ENCODE measurements at places on chromosomes 2 and 18.
A peak's percentile ranks its signal among the peaks of the same experiment; 100 is the strongest.

DNA sequence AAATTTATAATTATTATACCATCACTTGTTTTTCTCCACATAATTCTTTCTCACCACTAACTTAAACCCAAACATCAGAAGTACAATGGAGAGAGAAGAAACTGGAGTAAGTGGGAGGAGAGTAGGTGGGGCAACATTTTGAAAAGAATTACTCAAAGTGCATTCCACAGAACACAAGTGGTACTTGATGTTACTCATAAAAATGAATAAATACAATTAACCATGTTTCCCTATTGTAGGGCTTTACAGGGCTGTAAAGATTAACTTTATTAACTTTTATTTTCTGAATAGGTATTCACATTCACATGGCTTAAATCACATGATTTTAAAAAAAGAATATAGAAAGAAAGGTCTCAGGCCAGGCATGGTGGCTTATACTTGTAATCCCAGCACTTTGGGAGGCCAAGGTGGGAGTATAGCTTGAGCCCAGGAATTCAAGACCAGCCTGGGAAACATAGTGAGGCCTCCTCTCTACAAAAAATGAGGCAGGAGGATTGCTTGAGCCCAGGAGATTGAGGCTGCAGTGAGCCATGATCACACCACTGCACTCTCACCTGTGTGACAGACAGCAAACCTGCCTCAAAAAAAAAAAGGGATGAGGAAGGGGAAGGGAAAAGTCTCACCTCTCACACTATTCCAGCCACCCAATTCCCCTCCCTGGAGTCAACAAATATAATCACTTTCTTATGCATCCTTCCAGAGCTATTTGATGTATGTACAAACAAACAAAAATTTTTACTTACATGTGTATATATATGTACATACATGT, 47.1 kb downstream of the KCNG3 start:
- H3K27me3 ChIP-seq = no peaks in the 10 kb centered on the region
- no peak for DNase-seq
- no peak overlapping the region for H3K27ac ChIP-seq
- H3K4me1 ChIP-seq = peaks cover 8% of the 10 kb centered on the region

GRCh38 chr2:216560838-216561270, 62.2 kb downstream of the RPL37A start:
- H3K27me3 ChIP-seq = no peaks in the 10 kb centered on the region
- peaks cover 2% of the 10 kb centered on the region for H3K4me1 ChIP-seq
- peak; percentile 41 for DNase-seq
- no peak overlapping the region for H3K4me3 ChIP-seq
- no peak overlapping the region for H3K27ac ChIP-seq

- DNase-seq = no peak
- H3K4me1 ChIP-seq = no peaks in the 10 kb centered on the region
- H3K27me3 ChIP-seq = no peaks in the 10 kb centered on the region
- H3K4me3 ChIP-seq = no peak overlapping the region
- H3K27ac ChIP-seq = no peak overlapping the region
These were observed 10.1 kb downstream of the VIL1 start for GRCh38 chr2:218428846-218429558.

- H3K36me3 ChIP-seq = no peaks in the 10 kb centered on the region
- no peak overlapping the region for H3K4me3 ChIP-seq
- peaks cover 36% of the 10 kb centered on the region for H3K4me1 ChIP-seq
- H3K27ac ChIP-seq = no peak overlapping the region
- no peaks in the 10 kb centered on the region for H3K27me3 ChIP-seq
These were observed 21.6 kb downstream of the TNS1 start for GRCh38 chr2:217981084-217981730.

- H3K27ac ChIP-seq = no peak overlapping the region
- no peaks in the 10 kb centered on the region for H3K27me3 ChIP-seq
- no peak overlapping the region for H3K4me3 ChIP-seq
- no peaks in the 10 kb centered on the region for H3K36me3 ChIP-seq
- no peak for DNase-seq
- H3K4me1 ChIP-seq = peaks cover 1% of the 10 kb centered on the region
These were observed 156.0 kb downstream of the CERS6 start for GRCh38 chr2:168611896-168612650.

GRCh38 chr2:86750240-86750839, 30.2 kb downstream of the RMND5A start:
- H3K4me3 ChIP-seq = no peak overlapping the region
- no peak overlapping the region for H3K27ac ChIP-seq
- no peak for DNase-seq
- H3K27me3 ChIP-seq = no peaks in the 10 kb centered on the region
- no peaks in the 10 kb centered on the region for H3K4me1 ChIP-seq

DNA sequence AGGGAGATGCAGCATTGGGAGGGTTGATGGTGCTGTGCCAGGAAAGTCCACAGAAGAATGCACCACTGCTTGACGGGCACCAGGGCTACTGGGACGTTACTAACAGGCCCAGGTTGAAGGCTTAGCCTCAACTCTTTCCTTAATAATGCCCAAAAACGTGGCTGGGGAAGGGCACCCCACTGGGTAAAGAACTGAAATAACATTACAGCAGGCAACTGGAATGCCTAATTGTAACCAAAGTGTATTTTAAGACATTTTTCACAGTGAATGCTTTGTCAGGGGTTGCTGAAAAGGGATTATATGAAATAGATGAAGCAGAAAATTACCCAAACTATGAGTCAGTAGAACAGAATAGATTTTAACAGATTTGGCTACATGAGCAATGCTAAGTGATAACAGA, 191.3 kb downstream of the CMPK2 start:
- no peaks in the 10 kb centered on the region for H3K27me3 ChIP-seq
- no peak overlapping the region for H3K27ac ChIP-seq
- H3K4me1 ChIP-seq = no peaks in the 10 kb centered on the region
- no peak for DNase-seq
- no peaks in the 10 kb centered on the region for H3K36me3 ChIP-seq
- H3K4me3 ChIP-seq = no peak overlapping the region

DNA sequence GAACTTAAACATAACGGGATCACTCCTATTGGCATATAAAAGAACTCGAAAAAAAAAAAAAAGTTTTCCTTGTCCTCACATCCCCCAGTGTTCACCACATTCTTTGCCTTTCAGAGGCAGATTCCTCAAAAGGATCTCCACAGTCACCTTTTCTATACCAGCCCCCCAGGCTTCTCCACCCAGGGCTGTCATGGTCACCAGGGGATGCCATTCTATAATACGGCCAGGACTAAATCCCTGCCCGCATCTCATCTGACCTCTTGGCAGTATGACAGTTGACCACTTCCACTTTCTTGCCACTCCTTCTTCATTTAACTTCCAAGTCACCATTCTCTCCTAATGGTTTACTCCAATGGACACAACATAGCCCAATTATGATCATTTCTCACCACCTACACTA, 29.3 kb downstream of the SOS1 start:
- DNase-seq = no peak
- H3K4me3 ChIP-seq = no peak overlapping the region
- H3K27ac ChIP-seq = no peak overlapping the region
- H3K27me3 ChIP-seq = no peaks in the 10 kb centered on the region
- H3K36me3 ChIP-seq = no peaks in the 10 kb centered on the region
- H3K4me1 ChIP-seq = no peaks in the 10 kb centered on the region

DNA sequence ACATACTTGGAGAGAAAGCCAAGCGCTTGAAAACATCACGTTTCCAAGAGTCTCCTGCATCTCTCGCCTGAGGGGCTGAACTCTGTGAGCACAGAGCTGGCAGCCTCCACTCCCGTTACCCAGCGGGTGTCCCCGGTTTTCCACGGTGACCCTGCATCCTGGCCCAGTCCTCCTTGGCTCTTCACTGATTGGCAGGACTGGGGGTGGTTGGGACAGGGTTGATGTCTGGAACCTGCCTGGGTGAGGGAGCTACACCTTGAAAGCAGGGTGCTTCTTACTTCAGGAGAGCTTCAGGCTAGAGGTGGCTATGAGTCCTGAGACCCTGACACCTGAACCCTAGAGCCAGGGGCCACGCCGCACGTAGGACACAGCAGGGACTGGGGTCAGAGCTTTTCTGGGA, 234.1 kb downstream of the DYSF start:
- H3K27ac ChIP-seq = no peak overlapping the region
- no peak overlapping the region for H3K4me3 ChIP-seq
- H3K36me3 ChIP-seq = no peaks in the 10 kb centered on the region
- H3K4me1 ChIP-seq = no peaks in the 10 kb centered on the region
- H3K27me3 ChIP-seq = no peaks in the 10 kb centered on the region
- DNase-seq = no peak

- H3K36me3 ChIP-seq = no peaks in the 10 kb centered on the region
- no peak overlapping the region for H3K27ac ChIP-seq
- H3K4me3 ChIP-seq = no peak overlapping the region
- DNase-seq = no peak
- no peaks in the 10 kb centered on the region for H3K27me3 ChIP-seq
These were observed 108.8 kb downstream of the FMNL2 start for GRCh38 chr2:152443771-152444170.

DNA sequence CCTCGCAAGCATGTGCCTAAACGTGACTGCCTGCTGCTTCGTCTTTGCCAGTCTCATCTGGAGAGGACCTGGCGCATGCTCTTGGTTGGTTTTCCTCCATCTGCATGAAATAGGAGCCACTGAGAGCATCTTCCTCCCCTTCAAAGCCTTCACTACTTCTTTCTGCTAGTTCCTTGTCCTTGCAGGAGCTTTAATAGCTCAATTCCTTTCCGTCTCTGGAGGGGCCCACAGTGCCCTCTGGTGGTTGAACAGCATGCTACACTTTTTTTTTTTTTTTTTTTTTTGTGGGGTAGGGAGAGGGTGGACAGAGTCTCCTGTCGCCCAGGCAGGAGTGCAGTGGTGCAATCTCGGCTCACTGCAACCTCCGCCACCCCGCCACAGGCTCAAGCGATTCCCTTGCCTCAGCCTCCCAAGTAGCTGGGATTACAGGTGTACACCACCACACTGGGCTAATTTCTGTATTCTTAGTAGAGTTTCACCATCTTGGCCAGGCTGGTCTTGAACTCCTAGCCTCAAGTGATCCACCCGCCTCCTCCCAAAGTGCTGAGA, 59.6 kb downstream of the SP110 start:
- H3K4me3 ChIP-seq = no peak overlapping the region
- DNase-seq = peak; percentile 66
- H3K27ac ChIP-seq = no peak overlapping the region
- peaks cover 1% of the 10 kb centered on the region for H3K4me1 ChIP-seq
- H3K27me3 ChIP-seq = no peaks in the 10 kb centered on the region

GRCh38 chr2:172172513-172173173, 69.9 kb upstream of the DLX2 start:
- peaks cover 1% of the 10 kb centered on the region for H3K4me1 ChIP-seq
- H3K4me3 ChIP-seq = peak overlapping the region; percentile 55
- peak; percentile 77 for DNase-seq

DNA sequence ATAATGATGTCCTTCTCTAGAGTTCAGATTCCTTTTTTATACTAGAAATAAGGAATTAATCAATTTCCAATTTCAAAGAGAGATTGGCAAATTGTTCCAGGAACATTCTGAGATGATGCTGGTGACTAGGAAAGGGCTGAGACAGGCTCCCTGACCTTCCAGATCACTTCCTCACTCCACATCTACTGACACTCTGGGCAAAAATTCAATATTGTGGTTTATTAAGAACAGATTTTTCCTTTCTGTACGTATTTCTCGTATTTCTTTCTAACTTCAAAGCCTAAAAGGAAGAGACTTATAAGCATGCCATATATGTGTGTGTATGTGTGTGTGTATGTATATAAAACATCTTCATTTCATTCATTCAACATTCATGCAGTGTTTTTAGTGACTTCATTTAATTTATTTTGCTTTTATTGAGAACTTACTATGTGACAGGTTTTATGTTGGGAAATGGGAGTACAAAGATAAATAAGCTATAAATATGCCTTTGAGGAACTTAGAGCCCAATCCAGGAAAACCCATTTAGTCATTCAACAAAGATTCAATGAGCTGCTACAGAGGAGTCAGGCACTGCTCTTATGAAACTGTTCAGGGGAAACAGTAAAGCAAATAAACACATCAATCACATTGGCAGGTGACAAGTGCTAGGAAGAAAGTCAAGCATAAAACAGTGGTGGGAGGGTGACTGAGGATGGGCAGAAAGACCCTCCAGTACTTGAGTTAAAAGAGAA, 137.9 kb downstream of the RDH14 start:
- DNase-seq = no peak
- no peak overlapping the region for H3K4me3 ChIP-seq
- no peak overlapping the region for H3K27ac ChIP-seq
- no peaks in the 10 kb centered on the region for H3K4me1 ChIP-seq

GRCh38 chr2:2800697-2801096, 469.6 kb upstream of the MYT1L start:
- H3K36me3 ChIP-seq = no peaks in the 10 kb centered on the region
- DNase-seq = no peak
- H3K27me3 ChIP-seq = no peaks in the 10 kb centered on the region
- H3K4me1 ChIP-seq = no peaks in the 10 kb centered on the region

- no peak overlapping the region for H3K4me3 ChIP-seq
- peaks cover 6% of the 10 kb centered on the region for H3K4me1 ChIP-seq
- no peaks in the 10 kb centered on the region for H3K27me3 ChIP-seq
These were observed 3.4 kb upstream of the FAHD2A start for GRCh38 chr2:95399061-95399460.

DNA sequence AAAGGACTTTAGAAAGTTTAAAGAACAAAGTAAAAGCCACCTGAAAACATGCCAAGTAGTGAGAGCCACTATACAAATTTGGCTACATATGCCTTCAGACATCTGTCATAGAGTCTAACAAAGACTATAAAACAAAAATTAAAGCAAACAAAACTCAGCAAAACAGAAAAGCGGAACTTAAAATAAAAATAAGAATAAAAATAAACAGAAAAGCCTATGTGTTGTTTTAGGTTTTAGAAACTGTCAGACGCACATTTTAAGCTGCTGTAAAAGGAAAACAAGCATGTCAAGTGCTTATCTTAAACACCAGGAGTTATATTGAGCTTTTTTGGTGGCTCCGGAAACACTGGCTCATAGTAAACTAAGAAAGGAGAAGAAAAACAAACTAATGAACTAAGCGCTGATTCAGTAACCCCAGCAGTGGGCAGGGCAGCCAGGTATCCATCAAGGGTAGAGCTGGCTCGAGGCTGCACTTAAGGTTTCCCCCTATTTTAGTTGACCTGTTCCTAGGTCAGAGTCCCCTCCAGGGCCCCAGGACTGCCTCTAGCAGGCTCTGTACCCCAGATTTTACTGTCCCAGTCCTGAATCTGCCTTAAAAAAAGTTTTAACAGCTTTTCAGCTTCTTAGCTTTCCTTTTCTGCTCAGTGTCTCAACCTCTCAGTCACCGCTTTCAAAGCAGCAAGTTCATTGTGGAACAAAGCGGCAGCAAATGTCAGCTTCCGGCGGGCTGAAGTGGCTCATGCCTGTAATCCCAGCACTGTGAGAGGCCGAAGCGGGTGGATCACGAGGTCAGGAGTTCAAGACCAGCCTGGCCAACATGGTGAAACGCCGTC, 15.4 kb upstream of the RMC1 start:
- no peak for DNase-seq
- peak overlapping the region; percentile 37 for H3K27ac ChIP-seq
- H3K4me3 ChIP-seq = peak overlapping the region; percentile 16
- peaks cover 2% of the 10 kb centered on the region for H3K4me1 ChIP-seq
- H3K27me3 ChIP-seq = no peaks in the 10 kb centered on the region
- H3K36me3 ChIP-seq = no peaks in the 10 kb centered on the region
